ENCODE measurements at places on chromosomes 2 and 18.

DNA sequence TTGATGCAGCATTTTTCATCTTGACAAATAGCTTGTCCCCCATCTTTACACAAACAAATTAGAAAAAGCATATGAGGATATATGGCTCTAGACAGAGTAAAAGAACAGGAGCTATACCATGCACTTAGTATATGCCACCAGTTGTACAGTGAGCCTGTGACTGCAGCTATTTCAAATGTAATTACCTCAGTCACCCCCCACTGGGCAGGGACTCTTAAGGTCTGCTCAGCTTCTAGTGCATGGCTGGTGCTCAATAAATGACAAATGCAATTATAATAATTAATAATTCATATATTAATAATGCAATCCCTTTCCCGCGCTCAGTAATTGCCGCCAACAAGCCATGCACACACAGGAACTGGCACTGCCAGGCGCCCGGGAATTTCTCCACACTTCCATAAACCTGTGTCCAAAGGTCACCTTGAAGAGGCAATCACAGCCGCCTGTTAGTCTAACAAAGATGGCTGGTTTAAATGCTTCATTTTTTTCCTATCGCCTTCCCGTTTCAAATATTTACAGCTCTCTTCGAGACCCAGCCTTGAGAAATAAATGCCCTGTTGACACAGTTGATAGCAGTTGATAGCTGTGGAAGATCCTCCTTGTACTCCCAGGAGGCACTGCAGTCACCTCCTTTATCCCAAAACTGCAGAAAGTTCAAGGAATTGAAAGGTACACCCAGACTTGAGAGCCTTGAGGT is 156.6 kb downstream of the INO80D start:
- no peak for DNase-seq

- no peak for DNase-seq
Measured at GRCh38 chr2:19355416-19355821, 3.0 kb downstream of the OSR1 start.

DNA sequence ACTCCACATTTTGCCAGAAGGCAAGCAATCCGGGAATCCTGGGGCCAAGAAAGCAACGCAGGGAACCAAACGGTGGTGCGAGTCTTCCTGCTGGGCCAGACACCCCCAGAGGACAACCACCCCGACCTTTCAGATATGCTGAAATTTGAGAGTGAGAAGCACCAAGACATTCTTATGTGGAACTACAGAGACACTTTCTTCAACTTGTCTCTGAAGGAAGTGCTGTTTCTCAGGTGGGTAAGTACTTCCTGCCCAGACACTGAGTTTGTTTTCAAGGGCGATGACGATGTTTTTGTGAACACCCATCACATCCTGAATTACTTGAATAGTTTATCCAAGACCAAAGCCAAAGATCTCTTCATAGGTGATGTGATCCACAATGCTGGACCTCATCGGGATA is 26.8 kb downstream of the B3GNT2 start:
- no peak for DNase-seq

DNA sequence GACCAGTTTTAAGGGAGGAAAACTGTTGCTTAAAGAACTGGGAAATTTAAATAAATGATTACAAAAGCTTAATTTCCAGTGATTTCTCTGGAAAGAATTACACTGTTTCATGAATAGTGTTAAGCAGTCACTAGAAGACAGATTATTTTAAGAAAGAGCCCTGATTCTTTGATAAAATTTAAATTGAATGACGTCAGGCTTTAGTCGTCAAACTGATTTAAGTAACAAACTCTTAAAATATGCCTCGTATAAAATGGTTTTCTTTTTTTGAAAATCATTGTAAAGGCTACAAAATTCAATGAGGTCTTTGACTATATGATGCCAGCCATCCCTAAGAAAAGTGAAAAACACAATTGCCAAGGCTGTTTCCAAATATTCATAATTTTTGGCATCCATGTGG is 465.0 kb downstream of the NR4A2 start:
- no peak for DNase-seq

DNA sequence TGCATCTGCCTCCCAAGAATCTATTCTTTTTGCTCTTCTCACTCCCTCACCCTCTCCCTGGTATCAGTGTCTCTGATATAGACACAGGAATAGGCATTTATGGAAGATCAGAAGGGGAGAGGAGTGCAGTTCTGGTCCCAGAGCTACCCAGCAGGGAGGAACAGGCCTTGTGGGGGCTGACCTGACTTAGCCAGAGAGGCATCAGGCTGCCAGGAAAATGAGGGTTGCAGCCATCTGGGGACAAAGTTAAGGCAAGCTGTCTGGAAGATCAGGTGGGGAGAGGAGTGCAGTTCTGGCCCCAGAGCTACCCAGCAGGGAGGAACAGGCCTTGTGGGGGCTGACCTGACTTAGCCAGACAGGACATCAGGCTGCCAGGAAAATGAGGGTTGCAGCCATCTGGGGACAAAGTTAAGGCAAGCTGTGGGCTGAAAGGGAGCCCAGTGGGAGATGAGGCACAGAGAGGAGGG is 69.9 kb upstream of the HK2 start:
- peak; percentile 21 for DNase-seq
